ELF-1 (cell line): ENCODE measurements at places on chromosomes 4 and X.

- no peak for DNase-seq
These were observed 9.5 kb downstream of the SLC38A5 start for GRCh38 chrX:48460606-48461005.

DNA sequence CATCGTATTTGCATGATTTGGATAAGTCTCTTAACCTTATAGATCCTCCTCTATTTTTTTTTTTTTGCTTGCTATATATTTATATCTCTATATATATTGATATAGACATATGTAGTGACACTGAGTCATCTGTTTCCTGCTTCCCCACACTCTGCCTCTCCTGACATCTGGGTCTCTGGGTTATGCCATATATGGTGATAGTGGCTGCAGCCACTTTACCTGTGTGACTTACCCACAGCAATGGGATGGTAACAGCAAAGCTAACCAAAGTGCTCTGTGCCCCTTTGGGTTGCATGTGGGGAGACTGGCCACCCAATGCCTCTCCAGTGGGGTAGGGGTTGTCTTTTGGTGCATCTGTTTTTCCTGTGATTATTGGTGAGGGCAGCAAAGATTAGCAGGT, 14.5 kb downstream of the CMC4 start:
- DNase-seq: no peak

- peak; percentile 9 for DNase-seq
These were observed 333.8 kb upstream of the TENM3 start for GRCh38 chr4:181909368-181909767.

DNA sequence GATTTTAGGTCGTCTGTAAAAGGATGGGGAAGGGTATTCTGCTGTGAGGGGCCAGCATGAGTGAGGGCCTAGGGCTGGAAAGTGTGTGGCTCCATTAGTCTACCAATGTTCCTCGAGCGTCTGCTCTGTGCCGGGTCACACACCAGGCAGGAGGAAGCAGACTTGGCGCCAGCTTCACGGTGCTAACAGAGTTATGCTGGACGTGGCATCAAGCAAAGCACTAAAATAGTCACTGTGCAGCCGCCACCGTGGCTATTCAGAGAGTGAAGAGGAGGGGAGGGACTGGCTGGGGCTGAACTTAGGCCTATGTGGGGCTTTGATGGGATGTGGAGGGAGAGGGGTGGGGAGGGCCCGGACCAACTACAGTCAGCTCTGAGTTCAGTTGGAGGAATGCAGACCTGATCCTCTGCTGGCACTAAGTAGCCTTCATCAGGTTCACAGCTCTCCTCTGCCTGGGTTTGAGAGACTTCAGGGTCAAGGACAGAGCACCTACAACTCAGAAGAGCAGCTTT, 83.9 kb upstream of the MSX1 start:
- no peak for DNase-seq

GRCh38 chr4:53786632-53787031, 195.3 kb upstream of the LNX1 start:
- DNase-seq: peak; percentile 4

GRCh38 chr4:40617872-40618271, 11.8 kb downstream of the RBM47 start:
- DNase-seq: no peak

GRCh38 chr4:7831330-7831729, 108.3 kb downstream of the AFAP1 start:
- no peak for DNase-seq

DNA sequence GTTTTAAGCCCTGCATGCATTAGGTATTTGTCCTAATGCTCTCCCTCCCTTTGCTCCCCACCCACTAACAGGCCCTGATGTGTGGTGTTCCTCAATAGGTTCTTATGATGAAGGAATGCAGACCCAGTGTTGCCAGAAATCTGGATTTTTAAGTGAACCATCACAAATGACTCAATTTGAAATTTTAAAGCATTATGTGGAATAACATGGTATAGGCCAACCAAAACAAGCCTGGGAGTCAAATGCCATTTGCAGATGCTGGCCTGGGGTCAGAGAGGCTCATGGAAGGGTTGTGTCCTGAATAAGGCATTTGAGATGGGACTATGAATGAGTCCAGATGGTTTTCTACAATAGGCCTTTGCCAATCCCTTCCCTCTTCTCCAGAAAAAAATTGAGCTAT, 179.6 kb downstream of the SHROOM3 start:
- DNase-seq: no peak

DNA sequence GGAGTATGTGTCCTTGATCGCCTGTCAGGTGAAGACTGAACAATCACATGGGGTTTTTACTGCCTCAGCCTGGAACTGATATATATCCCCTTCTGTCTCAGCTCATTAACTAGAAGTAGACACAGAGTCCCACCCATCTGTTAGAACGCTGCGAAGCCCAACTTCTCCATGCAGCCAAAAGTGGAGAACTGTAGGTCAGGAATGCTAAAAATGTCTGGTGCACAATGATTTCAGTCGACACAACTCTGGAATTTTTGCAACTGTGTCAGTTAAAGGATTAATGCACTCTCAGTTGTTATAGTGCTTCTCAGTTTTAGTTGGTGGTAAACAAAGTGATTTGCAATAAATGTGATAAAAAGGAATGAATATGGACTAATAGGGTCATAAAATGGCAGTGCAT, 287.2 kb downstream of the INPP4B start:
- DNase-seq: peak; percentile 18
